Heart left ventricle (tissue), 16 donors: ENCODE measurements at places on chromosomes 1 and 21.

GRCh38 chr1:15153842-15154479, 414 bp downstream of the TMEM51 start:
- peak overlapping the region; percentile 75 for H3K27ac ChIP-seq
- no peaks in the 10 kb centered on the region for H3K36me3 ChIP-seq
- peak; percentile 85 for DNase-seq
- peak overlapping the region; percentile 86 for H3K4me3 ChIP-seq

DNA sequence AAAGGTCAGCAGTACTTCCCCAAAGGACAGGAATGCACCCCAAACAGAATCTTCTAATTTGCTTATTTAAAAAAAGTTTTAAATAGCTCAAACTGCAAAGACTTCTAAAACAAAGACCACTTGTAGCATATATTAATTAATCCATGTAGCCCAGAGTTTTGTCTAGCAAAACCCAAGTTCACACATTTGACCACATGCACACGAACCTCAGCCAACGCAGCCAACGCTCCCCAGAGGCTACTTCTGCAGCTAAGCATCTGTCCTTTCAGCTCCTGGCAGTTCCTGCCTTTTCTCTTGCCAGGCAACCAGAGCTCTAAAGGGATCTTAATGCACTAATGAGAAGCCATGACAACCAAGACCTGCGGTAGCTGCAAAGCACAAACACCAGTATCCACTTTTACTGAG, 89.6 kb downstream of the RERE start:
- DNase-seq = no peak
- no peak overlapping the region for H3K27ac ChIP-seq
- H3K36me3 ChIP-seq = no peaks in the 10 kb centered on the region
- no peak overlapping the region for H3K4me3 ChIP-seq
- H3K4me1 ChIP-seq = no peaks in the 10 kb centered on the region
- no peaks in the 10 kb centered on the region for H3K27me3 ChIP-seq

DNA sequence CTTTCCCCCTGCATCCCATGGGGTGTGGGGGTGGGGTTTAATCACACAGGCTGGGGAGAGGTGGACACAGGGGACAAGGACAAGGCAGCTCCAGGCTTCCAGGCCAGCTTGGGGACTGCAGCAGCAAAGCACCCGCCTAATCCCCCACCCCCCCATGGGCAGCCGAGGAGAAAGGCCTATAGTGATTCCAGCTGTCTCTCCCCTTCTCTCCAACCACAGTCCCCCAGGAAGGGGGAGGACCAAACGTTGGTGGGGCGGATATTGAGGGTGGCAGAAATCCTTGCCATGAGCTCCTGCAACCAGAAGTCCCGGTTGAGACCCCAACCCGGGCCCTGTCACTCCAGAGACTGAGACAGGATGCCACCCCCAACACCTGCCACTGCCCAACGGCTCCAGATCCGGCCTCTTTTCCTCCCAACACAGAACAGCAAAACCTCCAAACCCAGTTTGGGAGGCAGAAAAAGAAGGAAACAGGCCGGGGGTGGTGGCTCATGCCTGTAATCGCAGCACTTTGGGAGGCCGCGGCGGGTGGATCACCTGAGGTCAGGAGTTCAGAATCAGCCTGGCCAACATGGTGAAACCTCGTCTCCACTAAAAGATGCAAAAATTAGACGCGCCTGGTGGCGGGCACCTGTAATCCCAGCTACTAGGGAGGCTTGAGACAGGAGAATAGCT, 1.7 kb downstream of the EPHA2 start:
- DNase-seq = no peak
- H3K36me3 ChIP-seq = peaks cover 12% of the 10 kb centered on the region
- H3K4me1 ChIP-seq = peaks cover 61% of the 10 kb centered on the region

DNA sequence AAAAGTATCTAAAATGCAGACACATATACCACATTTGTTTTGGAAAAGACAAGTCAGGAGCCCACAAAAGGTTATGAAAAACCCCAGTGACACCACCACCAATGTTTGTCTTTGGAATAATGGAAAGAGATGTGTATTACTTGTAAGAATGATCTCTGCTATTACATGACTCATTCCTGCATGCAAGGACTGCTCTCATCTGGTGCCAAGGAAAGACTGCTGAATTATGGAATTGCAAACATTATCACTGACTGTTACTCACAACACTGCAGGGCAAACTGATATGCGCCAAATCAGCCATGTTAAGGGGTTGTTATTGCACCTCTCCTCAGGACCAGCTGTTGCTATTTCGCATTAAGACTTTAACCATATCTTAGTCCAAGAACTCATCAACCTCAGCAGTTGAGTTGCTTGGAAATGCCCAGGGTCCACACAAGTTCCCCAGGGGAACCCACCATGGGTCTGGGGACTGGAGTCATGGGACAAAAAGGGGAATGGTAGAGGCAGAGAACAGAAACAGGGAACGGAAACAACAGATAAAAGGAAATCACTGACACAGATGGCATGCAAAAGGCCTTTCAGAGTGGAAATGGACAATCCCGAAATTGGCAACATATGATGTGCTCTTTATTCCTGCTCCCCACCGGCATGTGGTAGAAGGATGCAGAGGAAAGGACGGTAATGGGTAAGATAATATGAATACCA, 34.4 kb downstream of the CAPZB start:
- H3K4me1 ChIP-seq = peaks cover 92% of the 10 kb centered on the region
- H3K36me3 ChIP-seq = no peaks in the 10 kb centered on the region
- H3K27ac ChIP-seq = peak overlapping the region; percentile 37
- H3K4me3 ChIP-seq = no peak overlapping the region
- H3K27me3 ChIP-seq = no peaks in the 10 kb centered on the region

GRCh38 chr1:73136975-73137374, 854.6 kb upstream of the NEGR1 start:
- H3K36me3 ChIP-seq = no peaks in the 10 kb centered on the region
- no peak overlapping the region for H3K27ac ChIP-seq
- H3K4me3 ChIP-seq = no peak overlapping the region
- H3K4me1 ChIP-seq = no peaks in the 10 kb centered on the region
- H3K27me3 ChIP-seq = no peaks in the 10 kb centered on the region

DNA sequence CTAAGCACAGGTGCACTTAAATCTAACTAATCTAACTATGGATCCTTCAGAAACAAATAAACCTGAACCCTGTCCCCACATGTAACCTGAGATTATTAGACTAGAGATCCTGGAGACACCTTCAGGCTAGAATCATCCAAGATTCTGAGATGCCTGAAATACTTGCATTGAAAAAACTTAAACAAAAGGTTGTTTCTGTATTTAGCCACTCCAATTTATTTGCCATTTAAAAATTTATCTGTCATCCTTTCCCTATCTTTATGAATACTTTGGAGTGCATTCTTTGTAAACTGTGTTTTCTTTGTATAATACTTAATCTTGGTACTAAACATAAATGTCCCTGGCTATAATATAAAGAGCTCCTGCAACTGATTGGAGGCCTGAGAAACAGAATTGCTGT, 270.7 kb downstream of the NCAM2 start:
- H3K4me3 ChIP-seq = no peak overlapping the region
- no peaks in the 10 kb centered on the region for H3K27me3 ChIP-seq
- no peak for DNase-seq
- H3K36me3 ChIP-seq = no peaks in the 10 kb centered on the region

- no peak overlapping the region for H3K4me3 ChIP-seq
- no peak for DNase-seq
- no peaks in the 10 kb centered on the region for H3K4me1 ChIP-seq
Measured at GRCh38 chr1:66777831-66778230, 23.2 kb downstream of the INSL5 start.

- no peak for DNase-seq
- H3K27ac ChIP-seq = no peak overlapping the region
- no peaks in the 10 kb centered on the region for H3K36me3 ChIP-seq
- no peak overlapping the region for H3K4me3 ChIP-seq
- no peaks in the 10 kb centered on the region for H3K27me3 ChIP-seq
- no peaks in the 10 kb centered on the region for H3K4me1 ChIP-seq
Measured at GRCh38 chr1:228862542-228863505, 127.5 kb downstream of the RHOU start.

GRCh38 chr1:47752559-47752958, 244.6 kb downstream of the TRABD2B start:
- H3K4me1 ChIP-seq = no peaks in the 10 kb centered on the region
- no peak overlapping the region for H3K27ac ChIP-seq
- no peaks in the 10 kb centered on the region for H3K36me3 ChIP-seq
- no peak for DNase-seq
- H3K27me3 ChIP-seq = no peaks in the 10 kb centered on the region

GRCh38 chr1:173222149-173223030, 15.3 kb upstream of the TNFSF4 start:
- no peak for DNase-seq
- no peaks in the 10 kb centered on the region for H3K4me1 ChIP-seq
- no peaks in the 10 kb centered on the region for H3K27me3 ChIP-seq
- no peak overlapping the region for H3K4me3 ChIP-seq

- no peaks in the 10 kb centered on the region for H3K4me1 ChIP-seq
- H3K36me3 ChIP-seq = no peaks in the 10 kb centered on the region
Measured at GRCh38 chr21:30760776-30761175, 5.5 kb upstream of the KRTAP21-1 start.

GRCh38 chr1:85321237-85321964, 45.0 kb upstream of the BCL10 start:
- no peak for DNase-seq
- H3K27ac ChIP-seq = peak overlapping the region; percentile 17
- H3K4me1 ChIP-seq = peaks cover 33% of the 10 kb centered on the region
- H3K36me3 ChIP-seq = no peaks in the 10 kb centered on the region
- H3K4me3 ChIP-seq = no peak overlapping the region

DNA sequence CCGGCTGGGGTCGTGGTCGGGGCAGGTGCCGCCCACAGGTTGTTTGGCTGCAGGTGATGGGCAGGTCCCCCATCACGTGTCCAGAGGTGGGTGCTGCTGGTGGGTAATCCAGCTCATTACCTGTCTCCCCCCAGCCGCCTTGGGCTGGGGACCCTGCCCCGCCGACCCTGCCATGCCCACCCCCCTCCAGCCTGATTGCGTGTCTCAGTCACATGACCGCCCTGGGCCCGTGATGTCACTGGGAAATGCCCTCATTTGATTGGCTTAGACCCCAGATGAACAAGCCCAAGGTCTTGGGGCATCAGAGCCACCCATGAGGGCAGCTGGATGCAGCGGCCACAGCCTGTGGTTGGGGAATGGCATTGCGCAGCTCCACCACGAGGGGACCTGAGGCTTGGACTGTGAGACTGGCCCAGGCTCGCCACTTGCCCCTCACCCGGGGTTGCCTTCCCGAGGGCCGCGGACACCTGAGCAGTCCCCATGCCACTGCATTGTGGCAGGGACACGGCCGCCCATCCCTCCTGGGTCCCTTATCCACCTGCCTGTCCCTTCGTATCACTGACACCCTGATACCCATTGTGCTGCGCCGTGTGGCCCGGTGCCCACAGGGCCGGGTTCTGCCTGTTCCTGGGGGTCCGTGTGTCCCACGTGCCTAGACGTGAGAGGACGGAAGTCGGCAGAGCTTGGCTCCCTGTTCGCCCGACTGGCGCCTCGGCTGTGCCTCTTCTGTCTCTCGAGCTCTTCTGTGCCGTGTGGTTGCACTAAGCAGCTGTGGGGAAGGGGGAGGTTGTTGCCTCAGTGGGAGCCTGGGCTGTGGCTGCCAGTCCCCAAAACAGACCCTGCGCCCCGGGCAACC, 68.0 kb downstream of the FAAP20 start:
- DNase-seq = no peak
- H3K27ac ChIP-seq = no peak overlapping the region
- H3K36me3 ChIP-seq = no peaks in the 10 kb centered on the region
